ENCODE measurements at places on chromosomes 6 and 20. TPM values are rescaled to one million over a fixed set of nuclear protein-coding genes. Genes with fewer than 3 reads are reported as not detected.

GRCh38 chr6:100509101-100509500 lies 44.4 kb upstream of the SIM1 start:
- peaks cover 43% of the 10 kb centered on the region for H3K36me3 ChIP-seq
- H3K27me3 ChIP-seq, result no peaks in the 10 kb centered on the region
- no peak overlapping the region for H3K4me3 ChIP-seq
- H3K4me1 ChIP-seq, result no peaks in the 10 kb centered on the region

GRCh38 chr6:54014440-54014839 lies 96.8 kb upstream of the MLIP start:
- DNase-seq, result no peak
- H3K27me3 ChIP-seq, result no peaks in the 10 kb centered on the region
- no peak overlapping the region for H3K4me3 ChIP-seq
- no peak overlapping the region for H3K27ac ChIP-seq

DNA sequence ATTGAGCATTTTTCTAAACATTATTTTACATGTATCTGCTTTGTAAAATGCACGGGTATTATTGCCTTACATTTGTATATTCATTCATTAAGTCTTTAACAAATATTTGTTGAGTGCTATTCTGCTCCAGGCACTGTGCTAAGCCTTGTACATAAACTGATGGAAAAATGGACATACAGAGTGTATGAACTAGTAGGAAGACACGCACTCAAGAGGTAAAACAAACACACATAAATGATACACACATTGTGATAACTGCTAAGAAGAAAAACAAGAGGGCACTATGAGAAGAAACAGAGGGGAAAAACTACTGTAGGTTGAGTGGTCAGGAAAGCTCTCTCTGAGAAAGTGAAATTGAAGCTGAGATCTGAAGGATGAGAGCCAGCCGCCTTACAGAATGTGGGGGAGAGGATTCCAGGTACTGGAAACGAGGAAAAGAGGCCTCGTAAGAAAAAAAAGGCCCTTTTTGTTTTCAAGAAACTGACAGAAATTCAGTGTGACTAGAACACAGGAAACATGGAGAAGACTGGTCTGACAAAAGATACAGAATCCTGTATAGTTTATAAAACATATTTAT lies 117.5 kb downstream of the EYA4 start:
- no peak overlapping the region for H3K4me3 ChIP-seq
- H3K27ac ChIP-seq, result no peak overlapping the region
- no peaks in the 10 kb centered on the region for H3K36me3 ChIP-seq
- H3K27me3 ChIP-seq, result no peaks in the 10 kb centered on the region
- no peak for DNase-seq

GRCh38 chr6:144330017-144330987 lies 45.2 kb downstream of the UTRN start:
- DNase-seq, result no peak
- no peak overlapping the region for H3K4me3 ChIP-seq
- H3K4me1 ChIP-seq, result peaks cover 58% of the 10 kb centered on the region
- no peaks in the 10 kb centered on the region for H3K27me3 ChIP-seq
- H3K27ac ChIP-seq, result no peak overlapping the region
- no peaks in the 10 kb centered on the region for H3K36me3 ChIP-seq

DNA sequence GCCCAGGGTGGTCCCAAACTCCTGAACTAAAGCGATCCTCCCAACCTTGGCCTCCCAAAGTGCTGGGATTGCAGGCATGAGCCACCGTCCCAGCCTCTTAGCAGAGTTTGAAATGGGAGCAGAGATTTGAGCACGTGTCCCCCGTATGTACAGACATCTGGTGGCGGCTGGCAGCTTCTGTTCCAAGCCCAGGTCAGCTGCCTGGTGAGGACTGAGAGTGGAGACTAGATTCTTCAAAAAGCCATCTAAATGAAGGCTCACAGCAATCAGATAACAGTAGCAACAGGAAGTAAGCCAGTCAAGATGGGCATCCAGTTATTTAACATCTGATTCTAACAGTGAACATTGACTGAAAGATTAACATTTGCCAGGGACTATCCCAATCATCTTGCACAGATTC lies 128.1 kb upstream of the AKAP12 start:
- H3K27ac ChIP-seq, result no peak overlapping the region
- H3K4me3 ChIP-seq, result no peak overlapping the region
- H3K4me1 ChIP-seq, result no peaks in the 10 kb centered on the region
- H3K27me3 ChIP-seq, result no peaks in the 10 kb centered on the region

PRSS35 gene
- 0.75 TPM for total RNA-seq

NOX3 gene
- total RNA-seq, result not detected

LRP11 gene
- 10.2 TPM for total RNA-seq

SLC17A3 gene
- total RNA-seq, result not detected
